ENCODE measurements at places on chromosomes 2 and 18.

- DNase-seq = no peak
Measured at GRCh38 chr2:7111626-7112025, 194.4 kb downstream of the RNF144A start.

GRCh38 chr2:236393581-236393980, 129.4 kb upstream of the ASB18 start:
- no peak for DNase-seq

GRCh38 chr2:25105336-25106085, 62.9 kb downstream of the POMC start:
- DNase-seq = no peak

DNA sequence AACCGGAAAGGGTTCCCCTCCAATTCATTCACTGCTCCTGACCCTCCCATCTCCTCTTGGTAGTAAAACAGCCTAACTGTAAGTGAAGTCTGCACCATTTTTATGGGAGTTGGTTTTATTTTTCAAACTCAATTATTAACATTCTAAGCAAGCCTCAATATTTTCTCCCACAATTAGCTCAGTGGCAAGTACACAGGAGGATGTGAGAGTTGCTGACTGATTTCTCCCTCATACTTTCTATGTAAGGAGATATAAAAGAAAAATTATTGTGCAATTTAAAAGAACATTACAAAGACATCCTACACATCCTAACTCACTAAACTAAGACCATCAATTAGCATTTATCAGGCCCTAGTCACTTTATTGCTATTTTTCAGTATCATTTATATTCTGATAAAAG, 73.9 kb downstream of the PIAS2 start:
- no peak for DNase-seq

- DNase-seq = no peak
Measured at GRCh38 chr2:160610041-160610440, 116.4 kb upstream of the RBMS1 start.

DNA sequence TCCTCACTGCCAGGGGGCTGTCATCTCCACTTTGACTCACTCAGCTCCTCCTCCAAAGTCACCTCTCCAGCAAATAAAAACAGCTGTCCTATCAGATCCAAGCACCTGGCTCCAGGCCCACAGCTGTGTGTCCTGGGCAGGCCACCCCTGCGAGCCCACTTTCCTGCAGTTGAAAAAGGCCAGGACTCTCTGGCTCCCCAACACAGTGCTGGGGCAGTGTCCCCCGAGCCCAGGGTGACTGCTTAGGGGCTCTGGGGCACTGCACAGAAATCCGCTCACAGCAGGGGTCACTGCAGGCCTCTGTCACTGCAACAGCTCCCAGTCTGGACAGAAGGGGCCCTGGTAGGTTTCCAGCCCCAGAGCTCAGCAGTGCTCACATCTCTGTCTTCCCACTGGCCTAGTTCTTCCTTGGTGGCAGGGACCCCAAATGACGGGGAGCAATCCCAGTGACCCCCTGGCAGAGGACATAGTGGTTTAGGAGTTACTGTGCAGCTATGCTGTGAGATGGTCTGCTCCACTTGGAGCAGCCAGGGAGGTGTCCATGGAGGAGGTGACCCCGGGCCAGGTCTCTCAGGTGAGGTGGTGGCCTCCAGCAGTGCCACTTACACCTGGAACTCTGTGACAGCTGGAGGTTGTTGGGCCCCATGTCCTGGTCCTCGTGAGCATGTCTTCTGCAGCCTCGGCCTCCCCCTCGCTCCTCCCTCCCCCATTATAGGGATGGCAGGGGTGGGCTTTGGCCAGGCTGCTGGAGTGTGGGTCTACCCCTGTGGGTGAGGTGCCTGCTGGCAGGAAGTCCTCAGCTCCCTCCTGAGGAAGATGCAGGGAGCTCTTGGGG, 35.5 kb downstream of the HS6ST1 start:
- no peak for DNase-seq

DNA sequence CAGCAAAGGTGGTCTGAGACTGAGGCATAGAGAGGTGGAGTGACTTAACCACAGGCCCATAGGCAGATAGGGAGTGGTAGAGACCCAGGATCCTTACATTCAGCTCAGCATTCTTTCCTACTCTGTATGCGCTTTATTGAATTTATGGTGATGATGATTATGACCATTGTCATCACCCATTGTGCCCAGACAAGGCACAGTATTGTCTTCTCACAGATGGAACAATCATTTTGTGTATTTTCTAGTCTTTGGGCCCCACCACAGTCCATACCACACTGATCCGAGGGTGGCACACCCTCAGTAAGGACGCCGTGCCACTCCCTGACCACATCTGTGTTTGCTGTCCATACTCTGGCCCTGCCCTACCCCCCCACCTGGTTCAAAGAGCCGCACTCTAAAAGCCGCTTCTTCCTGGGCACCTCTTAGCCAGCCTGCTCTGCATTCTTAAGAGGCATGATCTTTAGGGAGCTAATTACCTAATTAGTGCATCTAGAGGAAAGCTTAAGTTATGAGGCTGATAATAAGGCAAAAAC, 179.6 kb upstream of the SMAD2 start:
- no peak for DNase-seq

DNA sequence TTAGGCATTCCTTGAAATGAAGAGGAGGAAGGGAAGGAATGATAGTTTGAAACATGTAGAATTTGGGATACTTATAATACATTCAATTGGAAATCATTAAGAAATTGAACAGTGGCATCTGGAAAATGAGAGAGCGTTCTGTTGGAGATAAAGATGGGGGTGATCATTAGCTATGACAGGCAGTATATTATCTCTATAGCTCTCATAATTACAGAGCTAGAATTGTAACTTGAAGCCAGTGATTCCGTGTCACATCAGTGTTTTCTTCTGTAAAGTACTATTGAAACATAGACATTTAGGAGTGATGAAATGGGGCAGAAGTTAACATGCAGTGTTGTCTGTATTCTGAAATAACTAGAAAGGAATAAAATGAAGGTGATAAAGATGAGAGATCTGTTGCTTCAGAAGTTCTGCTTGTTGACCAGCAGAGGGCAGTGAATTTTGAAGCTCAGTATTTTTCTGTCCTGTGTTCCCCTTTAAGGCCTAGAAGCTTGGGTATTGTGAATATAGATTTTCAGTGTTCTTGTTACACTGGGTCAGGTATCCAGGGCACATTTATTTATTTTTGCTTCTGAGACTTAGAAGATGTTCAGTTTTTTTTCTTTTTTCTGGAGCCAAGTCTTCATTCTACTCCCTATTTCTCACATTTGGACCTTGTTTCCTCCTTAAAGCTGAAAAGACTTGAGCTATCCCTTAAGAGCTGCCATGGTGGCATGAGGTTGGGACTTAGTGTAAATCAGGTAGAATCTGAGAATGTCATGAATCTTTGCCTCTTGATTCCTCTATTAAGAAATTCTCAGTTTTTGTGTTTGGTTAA, 157.4 kb downstream of the TAF4B start:
- DNase-seq = no peak

DNA sequence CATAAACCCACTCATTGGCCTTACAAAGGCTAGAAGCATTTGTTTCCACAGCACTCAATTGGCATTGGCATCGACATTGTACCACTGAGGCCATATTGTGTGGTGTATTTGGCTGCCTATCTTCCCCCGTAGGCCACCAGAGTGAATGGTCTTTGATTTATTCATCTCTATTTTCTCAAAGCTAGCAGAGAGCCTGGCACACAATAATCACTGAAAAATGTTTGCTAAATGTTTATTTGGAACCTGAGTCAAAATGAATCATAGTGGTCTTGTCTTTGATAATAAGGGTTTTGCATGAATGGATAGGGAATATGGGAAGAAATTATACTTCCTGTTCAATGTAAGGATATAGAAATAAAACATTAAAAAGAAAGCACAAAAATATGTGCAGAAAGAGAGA, 107.3 kb upstream of the SLC8A1 start:
- DNase-seq = no peak

- DNase-seq = no peak
Measured at GRCh38 chr2:25279091-25279651, 62.6 kb downstream of the DNMT3A start.

- DNase-seq = no peak
Measured at GRCh38 chr2:103353774-103354173, 591.9 kb downstream of the TMEM182 start.

- no peak for DNase-seq
Measured at GRCh38 chr2:8242739-8243138, 439.1 kb upstream of the ID2 start.

DNA sequence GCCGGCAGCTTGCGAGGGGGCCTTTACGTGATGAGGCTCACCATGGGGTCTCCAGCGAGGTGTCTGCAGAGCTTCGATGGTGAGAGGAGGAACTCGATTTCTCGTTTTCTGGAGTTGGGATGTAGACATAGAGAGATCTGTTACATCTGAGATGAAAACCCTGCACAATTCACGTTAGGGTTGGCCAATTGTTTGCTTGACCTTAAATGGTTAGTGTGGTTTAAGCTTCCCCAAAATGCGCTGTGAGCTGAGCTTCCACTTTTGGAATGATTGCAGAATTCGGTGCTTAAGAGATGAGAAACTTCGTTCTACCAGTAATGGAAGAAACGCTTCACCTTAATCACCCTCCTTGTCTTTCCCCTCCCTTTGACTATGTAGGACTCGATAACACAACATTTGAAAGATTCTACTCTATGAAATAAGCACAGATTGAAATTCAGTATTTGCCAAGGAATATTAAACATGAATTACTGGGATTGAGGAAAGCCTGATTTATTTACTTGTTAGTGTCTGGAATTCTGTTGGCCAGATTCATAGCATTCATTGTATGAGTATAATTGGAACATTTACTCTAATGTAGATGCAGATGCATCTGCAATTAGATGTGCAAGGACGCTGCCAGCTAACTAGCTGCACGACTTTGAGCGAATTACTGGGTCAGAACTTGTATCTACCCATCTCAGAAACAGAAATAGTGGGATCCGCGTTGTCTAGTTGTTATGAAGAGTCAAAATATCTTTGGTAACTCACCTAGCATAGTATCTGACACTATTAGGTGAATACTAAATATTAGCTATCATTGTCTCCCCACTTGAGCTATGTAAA, 1.6 kb upstream of the KLF7 start:
- no peak for DNase-seq

DNA sequence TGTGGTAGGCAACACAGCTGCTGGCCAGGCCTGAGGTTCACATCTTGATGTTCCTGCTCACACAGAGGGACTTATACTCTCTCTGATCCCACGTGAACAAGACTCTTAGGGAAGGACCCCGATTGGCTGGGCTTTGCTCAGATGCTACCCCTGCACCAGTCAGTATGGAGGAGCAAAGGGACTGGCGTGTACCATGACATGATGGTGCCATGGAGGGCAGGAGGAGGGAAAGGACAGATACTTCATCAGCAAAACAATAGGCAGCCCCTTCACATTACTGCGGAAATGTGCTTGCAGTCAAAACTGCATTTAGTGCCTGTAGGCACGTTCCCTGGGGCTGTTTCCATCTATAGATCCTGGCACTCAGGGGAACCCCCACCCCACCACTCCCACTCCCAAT, 42.7 kb downstream of the ZFP36L2 start:
- DNase-seq = no peak

DNA sequence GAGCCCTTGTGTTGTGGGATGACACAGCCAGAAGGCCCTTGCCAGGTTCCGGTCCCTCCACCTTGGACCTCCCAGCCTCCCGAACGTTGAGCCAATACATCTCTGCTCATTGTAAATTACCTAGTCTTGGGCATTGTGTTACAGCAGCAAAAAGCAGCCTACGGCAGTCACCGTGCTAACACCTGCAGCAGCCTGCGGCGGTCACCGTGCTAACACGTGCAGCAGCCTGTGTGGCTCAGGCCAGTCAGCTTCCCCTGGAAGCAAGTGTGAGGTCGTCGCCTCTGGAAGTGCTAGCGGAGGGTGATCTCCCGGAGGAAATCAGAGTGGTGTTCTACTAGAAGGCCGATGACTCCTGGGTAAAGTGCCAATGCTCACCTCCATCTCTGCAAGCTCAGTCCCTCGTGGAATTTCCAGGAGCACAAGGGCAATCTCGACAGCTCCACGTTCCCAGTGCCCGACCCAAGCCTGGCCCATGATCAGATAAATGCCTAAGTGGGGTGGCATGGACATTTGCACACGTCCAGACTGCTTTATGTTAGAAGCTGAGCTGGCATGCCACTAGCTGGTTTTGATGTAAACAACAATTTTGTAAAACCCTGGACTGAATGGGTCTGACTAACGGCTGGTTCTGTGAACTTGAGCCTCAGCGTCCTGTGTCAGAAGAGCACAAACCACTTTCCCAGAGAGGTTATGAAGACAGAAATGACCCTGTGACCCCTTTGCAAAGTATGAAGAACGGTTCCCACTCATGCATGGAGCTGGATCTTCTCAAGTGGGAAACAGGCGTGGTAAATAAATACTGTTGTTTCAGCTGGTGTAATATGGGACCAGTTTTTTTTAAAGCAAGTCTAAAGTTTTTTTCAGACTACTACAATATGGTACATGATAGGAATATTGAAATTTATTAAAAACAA, 11.4 kb upstream of the CNDP1 start:
- no peak for DNase-seq

GRCh38 chr2:190023860-190024259, 38.7 kb downstream of the MSTN start:
- no peak for DNase-seq

DNA sequence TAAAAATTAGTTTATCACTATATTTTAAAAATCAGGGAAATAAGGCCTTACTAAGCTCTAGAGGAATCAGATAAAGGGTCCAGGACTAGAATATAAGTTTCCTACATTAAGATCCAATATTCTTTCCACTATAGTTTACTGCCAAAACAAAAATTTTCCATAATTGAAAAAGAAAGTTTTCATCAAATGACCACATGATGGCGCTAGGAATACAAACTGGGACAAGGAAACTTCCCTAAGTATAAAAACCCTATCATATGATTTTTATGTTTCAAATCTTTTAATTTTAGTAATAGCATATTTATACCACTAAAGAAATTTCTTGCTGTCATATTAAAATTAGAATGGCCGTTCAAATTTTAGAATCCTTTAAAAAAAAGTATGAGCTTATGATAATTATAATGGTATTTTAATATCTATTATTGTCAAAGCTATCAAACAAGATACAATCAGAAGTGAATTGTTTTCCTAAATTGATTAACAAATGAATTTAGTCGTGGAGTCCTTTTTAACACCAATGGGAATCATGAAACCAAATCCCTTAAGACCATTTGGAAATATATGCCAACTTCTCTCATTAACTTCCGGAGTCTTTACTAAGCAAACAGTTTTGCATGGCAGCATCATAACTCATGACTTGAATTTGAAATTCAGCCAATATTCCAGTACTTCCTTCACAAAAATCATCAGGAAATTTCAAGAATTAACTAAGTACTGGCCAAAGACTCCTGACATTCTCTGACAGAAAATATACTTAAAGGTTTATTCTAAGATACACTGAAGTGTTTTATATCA, 70.3 kb downstream of the SCN1A start:
- no peak for DNase-seq

DNA sequence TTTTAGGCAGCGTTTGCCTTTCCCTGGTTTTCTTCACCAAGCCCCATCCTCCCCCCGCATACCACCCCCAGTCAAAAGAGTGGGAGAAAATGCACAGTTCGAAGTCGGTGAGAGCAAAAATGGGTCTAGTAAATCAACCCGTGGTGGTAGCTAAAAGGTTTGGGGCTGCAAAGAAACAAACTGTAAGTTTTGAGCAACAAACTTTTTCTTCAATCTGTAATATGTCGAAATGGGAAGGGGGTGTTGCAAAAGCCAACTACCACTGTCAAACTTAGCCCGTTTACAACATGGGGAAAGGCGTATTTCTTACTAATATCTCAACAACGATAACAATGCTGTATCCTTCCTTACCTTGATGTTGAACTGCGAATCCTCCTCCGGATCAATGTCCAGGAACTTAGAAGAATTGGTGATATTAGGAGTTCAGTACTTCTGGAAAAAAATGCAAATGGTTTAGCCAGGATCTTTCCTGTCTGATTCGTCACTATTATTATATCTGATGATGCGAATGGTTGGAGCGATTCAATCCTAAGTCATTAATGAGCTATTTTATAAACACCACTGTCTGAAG, 2.4 kb upstream of the SATB2 start:
- no peak for DNase-seq

All from progenitor cell of endocrine pancreas (in vitro differentiated cells).